ENCODE measurements at places on chromosomes 13 and 19.

DNA sequence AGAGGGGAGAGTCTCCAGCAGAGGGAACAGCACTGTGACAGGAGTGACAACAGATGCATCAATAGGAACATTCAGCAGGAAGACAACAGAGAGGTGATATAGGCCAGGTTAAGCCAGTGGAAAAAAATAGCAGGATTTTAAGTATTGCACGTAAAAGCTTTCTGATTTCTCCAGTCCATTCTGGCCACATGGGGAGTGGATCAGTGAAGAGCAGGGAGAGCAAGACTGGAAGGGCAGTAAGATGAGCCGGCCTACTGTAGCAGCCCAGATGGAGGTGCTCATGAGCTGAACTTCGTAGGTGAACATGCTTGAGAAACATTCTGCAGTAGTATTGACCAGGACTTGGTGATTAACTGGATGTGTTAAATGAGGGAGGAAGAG is 1.7 kb downstream of the UTP14C start:
- DNase-seq, result no peak

GRCh38 chr19:17090583-17090982 is 15.0 kb downstream of the MYO9B start:
- no peak for DNase-seq

- DNase-seq, result no peak
These were observed 2.3 kb downstream of the HSPB6 start for GRCh38 chr19:35754370-35755130.

DNA sequence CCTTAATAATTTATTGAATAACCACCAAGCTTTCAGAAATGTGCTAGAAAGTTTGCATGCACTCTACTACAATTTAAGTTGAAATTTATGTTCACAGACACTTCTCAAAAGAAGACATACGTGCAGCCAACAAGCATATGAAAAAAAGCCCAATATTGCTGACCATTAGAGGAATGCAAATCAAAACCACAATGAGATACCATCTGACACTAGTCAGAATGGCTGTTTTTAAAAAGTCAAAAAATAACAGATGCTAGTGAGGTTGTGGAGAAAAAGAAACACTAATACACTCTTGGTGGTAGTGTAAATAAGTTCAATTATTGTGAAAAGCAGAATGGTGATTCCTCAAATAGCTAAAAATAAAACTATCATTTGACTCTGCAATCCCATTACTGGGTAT is 308.8 kb upstream of the PCDH9 start:
- DNase-seq, result no peak

GRCh38 chr13:89401264-89401675 is 1730.1 kb downstream of the SLITRK5 start:
- peak; percentile 20 for DNase-seq

DNA sequence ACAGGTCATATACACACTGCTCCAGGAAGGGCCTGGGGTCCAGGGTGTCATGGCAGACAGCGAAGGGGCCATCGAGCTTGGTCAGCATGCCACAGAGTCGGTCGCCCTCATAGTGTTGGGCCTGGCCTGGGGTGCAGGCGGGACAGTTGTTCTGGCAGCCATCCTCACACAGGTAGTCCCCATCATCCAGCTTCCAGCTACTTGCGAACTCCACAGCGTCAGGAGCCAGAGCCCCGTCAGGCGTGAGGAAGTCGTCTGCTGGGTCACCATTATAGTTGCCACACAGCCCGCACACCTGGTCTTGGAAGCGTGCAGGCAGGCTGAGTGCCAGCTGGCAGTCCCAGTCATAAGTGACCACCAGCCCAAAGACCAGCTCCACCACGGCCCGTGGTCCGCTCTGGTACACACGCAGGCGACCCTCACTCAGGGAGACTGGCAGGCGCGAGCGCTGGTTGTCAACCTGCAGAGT is 16.2 kb downstream of the FCGBP start:
- DNase-seq, result no peak

DNA sequence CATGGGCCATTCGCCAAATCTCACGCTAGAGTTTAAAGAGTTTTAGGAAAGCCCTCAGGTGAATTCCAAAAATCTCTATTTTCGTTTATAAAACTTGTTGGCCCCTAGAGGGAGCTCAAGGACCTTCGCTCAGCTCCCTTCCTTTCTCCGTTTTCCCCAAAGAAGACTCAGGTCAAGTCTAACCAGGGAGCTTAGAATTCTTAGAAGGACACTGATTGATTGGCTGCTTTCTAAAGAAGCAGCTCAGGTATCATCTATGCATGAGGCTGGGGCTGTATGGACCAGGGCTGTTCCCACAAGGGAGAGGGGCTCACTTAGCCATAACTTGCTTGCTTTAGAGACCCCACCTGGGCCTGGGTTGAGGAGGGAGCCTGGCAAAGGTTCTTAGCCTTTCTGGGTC is 20.5 kb downstream of the DZIP1 start:
- no peak for DNase-seq

GRCh38 chr13:55816976-55817601 is 1323.6 kb upstream of the PRR20A start:
- DNase-seq, result no peak

- DNase-seq, result no peak
These were observed 412.0 kb downstream of the SLITRK1 start for GRCh38 chr13:83470133-83470797.

DNA sequence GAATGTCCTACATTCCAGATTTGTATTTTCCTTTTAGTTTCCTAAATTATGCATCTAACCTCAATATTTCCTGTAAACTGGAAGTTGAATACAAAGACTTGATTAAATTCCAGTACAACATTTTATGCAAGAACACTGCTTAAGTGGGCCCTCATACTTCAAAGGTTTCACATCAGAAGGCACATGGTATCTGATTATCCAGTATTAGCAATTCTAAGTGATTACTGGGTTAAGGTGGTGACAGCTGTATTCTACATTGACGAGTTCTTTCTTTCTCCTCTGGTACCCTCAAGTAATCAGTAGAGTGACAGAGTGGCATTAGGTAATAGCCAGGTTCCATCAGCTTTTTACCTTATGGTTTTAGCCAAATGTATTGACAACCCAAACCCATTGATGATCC is 18.3 kb downstream of the BIVM start:
- no peak for DNase-seq

GRCh38 chr19:55962186-55962585 is 14.6 kb downstream of the NLRP8 start:
- DNase-seq, result no peak

- no peak for DNase-seq
These were observed 33.1 kb upstream of the ZNF536 start for GRCh38 chr19:30338878-30339623.

DNA sequence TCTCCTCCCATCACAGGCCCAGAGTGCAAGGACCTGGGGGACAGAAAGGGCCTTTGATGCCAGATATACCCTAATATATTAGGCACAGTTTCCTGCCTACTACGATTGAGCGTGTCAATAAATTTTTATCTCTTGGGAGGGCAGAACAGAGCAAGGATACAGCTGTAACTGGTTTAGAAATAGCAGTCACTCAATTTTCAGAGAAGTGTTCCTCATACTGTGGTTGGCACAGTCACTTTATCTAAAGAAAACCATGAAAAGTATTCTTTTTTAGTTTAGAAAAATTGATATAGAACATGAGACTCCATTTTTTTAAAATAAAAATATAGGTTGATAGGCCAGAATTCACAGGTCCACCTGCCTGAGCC is 460 bp upstream of the ZNF155 start:
- no peak for DNase-seq

DNA sequence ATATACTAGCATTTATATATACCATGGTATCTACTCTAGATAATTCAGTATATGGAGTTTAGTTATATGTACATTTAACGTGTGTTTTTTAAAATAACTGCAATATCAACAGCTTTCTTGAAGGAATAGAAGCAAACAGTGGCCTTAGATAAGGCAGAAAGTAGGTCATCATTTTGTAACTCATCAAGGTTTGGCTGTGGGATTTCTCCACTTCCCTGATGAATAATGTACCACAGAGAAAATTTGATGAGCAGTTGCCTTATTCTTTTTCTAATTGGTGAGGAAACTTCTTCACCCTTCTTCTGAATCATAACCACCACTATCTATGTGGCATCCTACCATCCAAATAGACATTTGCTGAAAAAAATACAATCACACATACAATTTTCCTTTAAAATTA is 590.2 kb upstream of the SPRY2 start:
- DNase-seq, result no peak

DNA sequence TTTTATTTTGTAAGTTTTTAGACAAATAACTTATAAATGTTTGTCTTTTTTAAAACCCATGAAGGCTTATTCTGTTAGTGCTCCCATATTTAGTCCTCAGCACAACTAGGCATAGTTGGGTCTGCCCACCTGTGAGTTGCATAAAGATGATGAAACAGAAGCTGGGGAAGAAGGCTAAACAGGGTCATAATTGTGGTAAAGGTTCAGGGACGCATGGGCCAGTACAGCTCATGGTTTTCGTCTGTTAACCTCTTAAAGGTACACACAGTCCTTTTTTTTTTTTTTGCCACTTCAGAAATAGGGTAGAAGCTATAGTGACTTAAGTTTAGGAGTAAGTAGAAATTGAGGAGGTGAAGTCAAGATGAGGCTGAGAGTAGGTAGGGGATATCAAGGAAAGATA is 58.3 kb downstream of the TM9SF2 start:
- DNase-seq, result no peak

DNA sequence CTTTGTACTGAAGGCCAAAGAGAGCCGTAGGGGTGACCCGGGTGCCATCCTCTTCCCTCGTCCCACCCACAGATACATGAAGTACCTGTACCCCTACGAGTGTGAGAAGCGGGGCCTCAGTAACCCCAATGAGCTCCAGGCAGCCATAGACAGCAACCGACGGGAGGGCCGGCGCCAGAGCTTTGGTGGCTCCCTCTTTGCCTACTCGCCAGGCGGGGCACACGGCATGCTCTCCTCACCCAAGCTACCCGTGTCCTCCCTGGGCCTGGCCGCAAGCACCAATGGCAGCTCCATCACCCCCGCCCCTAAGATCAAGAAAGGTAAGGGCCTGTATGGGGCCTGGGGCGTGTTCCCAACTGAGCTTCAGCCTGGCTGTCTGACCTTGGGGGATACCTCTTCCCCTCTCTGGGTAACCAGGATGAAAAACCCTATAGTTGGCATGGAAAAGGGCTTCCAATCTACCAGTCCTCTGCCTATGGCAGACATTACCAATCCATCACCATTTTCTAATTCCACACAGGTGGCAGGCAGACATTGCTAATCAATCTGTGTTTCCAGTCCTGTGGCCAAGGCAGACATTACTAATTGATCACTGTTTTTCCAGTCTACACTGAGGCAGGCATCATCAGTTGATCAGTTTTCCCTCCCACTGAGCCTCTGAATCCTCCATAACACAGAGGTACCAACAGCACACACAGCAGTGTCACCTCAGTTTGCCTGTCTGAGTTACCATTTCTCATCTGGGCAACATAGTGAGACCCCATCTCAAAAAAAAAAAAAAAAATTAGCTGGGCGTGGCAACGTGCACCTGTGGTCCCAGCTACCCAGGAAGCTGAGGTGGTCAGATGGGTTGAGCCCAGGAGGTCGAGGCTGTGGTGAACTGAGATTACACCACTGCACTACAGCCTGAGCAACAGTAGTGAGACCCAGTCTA is 19.1 kb upstream of the WDR18 start:
- no peak for DNase-seq

GRCh38 chr13:100694722-100695508 is 20.3 kb upstream of the TMTC4 start:
- DNase-seq, result no peak

DNA sequence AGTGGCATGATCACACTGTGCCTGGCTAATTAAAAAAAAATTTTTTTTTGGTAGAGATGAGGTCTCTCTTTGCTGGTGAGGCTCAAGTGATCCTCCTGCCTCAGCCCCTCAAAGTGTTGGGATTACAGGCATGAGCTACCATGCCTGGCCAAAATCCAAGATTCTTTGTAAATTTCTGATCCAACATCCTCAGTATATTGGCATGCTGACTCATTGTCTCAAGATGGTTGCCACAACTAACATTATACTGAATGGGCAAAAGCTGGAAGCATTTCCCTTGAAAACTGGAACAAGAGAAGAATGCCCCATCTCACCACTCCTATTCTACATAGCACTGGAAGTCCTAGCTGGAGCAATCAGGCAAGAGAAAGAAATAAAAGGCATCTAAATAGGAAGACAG is 100.0 kb downstream of the KLF5 start:
- DNase-seq, result no peak

GRCh38 chr13:41312176-41312500 is 1.1 kb downstream of the NAA16 start:
- DNase-seq, result no peak

DNA sequence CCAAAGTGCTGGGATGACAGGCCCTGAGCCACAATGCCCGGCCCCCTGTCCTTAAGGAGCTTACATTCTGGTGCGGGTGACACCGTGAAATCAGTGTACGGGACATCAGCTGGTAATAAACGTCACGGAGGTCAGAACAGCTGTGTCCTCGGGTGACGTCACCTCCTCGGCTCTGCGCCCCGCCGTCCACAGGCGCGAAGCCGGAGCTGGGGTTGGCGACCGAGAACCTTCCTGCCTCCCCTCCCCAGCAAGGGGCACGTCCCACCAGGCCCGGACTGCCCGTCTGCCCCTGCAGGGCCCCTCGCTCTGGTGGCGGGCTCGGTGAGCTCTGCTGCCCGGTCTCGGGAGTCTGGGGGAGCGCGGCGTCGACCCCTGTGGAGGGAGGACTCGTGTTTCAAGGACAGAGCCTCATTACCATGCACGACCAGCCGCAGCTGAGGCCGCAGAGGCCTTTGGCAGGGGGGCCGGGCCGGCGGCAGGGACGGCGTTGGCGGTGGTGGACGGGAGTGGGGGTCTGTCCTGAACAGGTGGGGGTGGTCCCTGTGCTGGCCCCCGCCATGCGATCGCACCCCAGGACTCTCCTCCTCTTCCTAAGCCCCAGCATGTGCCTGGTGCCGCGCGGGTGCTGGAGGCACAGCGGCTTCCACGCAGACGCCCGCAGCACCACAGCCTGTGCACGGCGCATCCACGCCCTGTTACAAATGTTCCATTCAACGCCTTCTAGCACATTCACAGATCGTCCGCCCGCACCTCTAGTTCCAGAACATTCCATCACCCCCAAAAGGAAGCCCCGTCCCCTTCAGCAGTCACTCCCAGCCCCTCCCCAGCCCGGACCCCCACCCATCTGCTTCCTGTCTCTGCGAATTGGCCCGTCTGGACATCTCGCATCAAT is 5.4 kb downstream of the LINGO3 start:
- no peak for DNase-seq

- no peak for DNase-seq
These were observed 5.0 kb downstream of the DAZAP1 start for GRCh38 chr19:1412323-1412923.

GRCh38 chr19:32859591-32859990 is 10.0 kb downstream of the SLC7A9 start:
- no peak for DNase-seq
